Frontal cortex (tissue), 4 donors: ENCODE measurements at places on chromosomes 4 and X. TPM values are rescaled to one million over a fixed set of nuclear protein-coding genes. Genes with fewer than 3 reads are reported as not detected.

DMRTC1 gene
- total RNA-seq = not detected

DNA sequence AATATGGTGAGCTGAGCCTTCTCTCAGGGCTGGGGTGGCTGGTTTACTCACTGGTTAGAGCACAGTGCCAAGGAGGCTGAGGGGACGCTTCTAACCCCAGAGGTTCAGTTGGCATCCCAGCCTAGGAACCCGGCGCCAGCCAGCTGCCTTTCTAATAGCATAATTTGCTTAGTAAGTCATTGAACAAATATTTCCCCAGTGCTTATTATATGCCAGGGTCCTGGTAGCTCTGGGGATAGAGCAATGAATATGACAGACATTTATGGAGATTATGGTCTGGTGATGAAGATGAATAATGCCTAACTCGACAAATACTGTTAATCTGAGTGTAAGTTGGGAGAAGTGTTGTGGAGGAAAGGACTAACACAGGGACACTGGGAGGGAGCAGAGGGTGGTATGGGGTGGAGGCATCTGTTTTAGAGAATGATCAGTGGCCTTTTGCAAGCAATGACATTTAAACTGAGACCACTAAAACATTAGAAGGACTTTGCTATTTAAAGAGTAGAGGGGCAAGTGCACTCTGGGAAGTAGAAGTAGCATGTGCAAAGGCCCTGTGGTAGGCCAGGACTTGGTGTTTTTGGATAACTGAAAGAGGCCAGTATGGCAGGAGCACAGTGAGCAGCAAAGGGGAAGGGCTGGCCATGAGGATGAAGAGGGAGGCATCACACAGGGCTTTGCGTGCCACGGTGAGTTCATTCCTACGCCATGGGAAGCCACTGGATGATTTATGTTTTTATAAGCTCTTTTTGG is 71.9 kb downstream of the ATG4A start:
- no peak for DNase-seq

GRCh38 chr4:84634961-84635360 is 52.0 kb downstream of the CDS1 start:
- DNase-seq = no peak

GRCh38 chr4:127783026-127783769 is 1.1 kb downstream of the HSPA4L start:
- peak; percentile 53 for DNase-seq

- DNase-seq = peak; percentile 2
Measured at GRCh38 chrX:19017271-19017670, 33.4 kb upstream of the PHKA2 start.

DNA sequence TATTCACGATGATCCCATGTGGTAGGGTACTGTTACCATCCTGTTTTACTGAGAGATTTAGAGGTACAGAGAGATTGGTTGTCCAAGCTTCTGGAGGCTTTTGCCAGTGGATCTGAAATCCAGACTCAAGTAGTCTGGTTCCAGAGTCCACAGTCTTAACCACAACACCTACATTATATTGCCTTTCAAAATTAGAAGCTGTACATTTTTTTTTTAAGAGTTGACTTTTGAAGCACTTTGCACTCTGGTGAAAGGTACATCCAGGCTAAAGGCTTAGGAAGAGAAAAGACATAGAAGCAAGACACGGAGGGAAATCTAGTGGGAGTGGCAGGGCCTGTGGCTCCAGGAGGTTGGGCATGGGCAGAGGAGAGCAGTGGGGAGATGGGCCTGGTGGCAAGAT is 122.1 kb downstream of the AFF1 start:
- no peak for DNase-seq
